Effector memory CD4-positive, alpha-beta T cell (primary cell): ENCODE measurements at places on chromosomes 7 and 10.

DNA sequence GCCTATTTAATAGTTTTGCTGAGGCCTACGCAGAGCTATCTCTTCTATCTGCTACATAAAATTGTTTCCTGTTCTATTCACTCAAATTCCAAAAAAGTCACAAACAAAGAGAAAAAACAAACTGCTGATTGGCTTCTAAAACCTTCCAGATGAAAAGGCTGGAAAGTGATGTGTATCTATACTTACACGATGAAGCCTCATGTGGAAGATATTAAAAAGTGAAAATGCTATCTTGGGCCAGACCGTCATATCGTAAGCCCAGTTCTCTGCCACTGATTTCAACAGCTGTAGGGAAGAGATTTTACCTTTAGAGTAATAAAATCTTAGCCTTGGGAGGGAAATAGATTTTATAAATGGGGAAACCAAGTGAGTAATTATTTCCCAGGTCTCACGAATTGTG lies 394.8 kb downstream of the KIF20B start:
- no peak for DNase-seq

- DNase-seq = no peak
Observed at GRCh38 chr10:35378541-35379210, 42.4 kb downstream of the CCNY start.

DNA sequence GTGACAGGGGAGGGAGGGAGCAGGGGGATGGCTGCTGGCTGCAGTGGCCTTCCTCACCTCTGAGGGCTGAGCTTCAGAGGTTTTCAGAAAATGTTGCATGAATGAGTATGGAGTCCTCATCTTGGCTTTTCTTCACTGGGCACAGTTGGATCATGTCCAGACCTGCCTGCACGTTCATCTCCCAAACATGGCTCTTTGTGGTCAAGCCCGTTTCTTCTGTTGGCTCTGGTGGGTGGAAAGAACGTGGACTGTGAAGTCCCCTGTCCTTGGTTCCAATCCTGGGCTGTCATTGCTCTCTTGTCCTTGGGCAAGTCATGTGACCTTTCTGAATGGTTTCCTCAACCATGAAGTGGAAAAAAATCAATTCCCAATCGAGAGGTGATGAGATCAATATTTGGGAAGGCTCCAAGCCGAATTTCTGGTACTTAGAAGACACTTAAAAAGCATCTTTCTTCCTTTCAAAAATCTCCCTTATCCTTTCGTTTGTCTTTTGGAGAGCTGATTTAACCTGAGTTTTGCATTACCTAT lies 34.5 kb downstream of the TSPAN14 start:
- no peak for DNase-seq

DNA sequence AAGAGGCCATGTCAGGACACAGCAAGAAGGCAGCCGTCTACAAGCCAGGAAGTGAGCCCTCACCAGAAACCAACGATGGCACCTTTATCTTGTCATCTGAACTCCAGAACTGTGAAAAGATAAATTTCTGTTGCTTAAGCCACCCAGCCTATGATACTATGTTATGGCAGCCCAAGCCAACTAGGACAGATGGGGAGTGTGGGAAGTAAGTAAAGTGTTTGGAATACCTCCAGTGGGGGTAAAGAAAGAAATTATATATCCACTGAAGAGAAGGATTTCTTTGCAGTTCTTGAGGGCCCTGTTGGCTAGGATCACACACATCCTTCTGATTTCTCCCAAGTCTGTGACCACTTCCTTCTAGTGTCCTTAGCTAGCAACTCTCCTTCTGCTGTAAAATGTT lies 384.4 kb downstream of the TNS3 start:
- no peak for DNase-seq

DNA sequence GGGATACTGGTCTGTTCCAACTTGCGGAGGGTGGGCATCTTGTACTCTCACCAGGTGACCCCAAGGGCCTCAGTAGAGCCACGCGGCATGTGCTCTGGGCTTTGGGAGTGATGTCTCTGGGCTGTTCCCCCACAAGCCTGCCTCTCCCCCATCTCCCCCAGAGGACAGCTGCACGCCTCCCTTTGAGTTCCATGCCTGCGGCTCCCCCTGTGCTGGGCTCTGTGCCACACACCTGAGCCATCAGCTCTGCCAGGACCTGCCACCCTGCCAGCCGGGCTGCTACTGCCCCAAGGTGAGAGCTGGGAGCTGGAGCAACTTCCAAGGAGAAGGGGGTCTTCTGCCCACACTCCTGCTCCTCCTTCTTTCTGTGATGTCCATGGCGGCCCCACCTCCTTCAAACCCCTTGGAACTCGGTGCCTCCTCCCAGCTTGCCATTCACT lies 15.0 kb upstream of the ZNF862 start:
- DNase-seq = no peak

GRCh38 chr7:74174606-74175082 lies 488 bp downstream of the EIF4H start:
- no peak for DNase-seq

DNA sequence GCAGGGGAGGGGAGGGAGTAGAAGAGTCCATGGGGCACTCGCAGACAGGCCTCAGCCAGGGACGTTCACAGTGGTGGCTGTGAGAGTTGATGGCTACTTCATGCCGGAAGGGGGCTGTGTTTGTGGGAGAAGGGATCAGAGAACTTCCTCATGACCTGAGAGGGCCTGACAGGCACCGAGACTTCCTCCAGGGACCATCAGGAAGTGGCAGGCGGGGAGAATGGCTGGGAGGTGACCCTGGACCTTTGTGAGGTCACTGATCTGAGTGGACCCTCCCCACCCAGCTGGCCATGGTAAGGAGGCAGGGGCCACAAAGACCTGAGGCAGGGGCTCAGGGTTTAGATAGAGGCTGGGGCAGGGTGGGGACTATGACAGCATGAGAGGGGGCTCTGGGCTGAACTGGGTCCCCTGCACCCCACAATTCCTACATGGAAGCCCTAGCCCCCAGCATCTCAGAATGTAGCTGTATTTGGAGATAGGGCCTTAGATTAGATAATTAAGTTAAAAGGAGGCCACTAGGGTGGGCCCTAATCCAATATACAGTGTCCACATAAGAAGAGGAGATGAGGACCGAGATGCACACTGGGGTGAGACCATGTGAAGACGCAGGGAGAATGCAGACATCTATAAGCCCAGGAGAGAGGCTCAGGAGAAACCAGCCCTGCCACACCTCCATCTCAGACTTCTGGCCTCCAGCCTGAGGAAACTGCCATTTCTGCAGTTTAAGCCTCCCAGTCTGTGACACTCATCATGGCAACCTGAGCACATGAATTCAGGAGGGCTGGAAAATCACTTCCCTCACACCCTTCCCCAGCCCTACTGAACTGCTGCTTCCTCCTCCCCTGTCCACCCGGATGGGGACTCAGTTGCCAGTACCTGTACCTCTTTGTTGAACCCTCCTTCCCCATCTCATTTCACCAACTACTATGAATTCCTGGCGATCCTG lies 273.9 kb upstream of the ZNF32 start:
- no peak for DNase-seq

- DNase-seq = no peak
Observed at GRCh38 chr10:131176907-131177306, 134.6 kb downstream of the TCERG1L start.

GRCh38 chr7:5424749-5425506 lies 1.3 kb upstream of the TNRC18 start:
- no peak for DNase-seq

GRCh38 chr7:105623378-105623777 lies 42.1 kb upstream of the EFCAB10 start:
- no peak for DNase-seq

GRCh38 chr7:74262639-74263398 lies 8.6 kb upstream of the RFC2 start:
- no peak for DNase-seq

- no peak for DNase-seq
Observed at GRCh38 chr10:72455889-72456595, 101.3 kb upstream of the DNAJB12 start.

- DNase-seq = no peak
Observed at GRCh38 chr7:98360221-98361130, 40.4 kb downstream of the BAIAP2L1 start.

- DNase-seq = no peak
Observed at GRCh38 chr10:14485986-14486385, 155.3 kb upstream of the FRMD4A start.

DNA sequence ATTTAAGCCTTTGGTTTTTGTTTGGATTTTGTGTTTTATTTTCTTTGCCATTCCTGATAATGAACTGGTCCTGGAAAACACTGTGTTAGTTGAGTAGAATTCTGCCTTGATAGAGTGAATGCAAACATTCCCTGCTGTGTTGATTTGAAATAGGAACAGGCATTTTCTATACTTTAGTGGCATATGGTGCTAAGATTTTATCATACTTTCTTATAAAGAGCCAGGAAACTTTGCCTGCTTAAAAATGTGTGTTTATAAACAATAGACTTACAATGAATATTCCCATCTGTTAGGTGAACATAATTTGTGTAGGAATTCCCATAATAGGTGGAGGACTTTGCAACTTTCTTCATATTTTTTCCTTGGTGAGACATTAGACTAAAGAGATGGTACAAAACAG lies 333.3 kb downstream of the SDK1 start:
- DNase-seq = no peak

- no peak for DNase-seq
Observed at GRCh38 chr10:79376751-79377556, 29.7 kb downstream of the PPIF start.

DNA sequence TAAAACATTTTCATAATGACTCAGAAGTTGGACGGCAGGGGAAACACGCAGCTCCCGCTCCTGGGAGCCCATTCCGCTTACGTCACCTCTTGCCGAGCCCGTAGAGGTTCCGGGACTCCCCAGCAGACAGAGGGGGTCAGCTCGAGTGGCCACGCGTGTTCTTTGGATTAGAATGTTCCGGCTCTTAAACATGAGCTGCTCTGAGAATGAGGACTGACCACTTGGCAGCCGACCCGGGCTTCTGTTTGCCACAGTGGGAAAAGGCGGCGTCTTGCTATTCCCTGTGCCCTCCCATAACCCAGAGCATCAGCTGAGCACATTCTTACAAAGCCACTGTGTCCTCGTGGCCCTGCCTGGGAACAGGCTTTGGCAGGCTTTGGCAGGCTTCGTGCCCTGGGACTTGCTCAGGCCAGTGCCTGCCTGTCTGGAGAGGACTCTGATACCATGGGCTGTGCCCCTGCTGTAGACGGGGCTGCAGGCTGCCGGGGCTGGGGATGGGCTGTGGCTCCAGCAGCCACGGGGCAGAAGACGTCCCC lies 40.1 kb downstream of the PFKP start:
- DNase-seq = no peak

DNA sequence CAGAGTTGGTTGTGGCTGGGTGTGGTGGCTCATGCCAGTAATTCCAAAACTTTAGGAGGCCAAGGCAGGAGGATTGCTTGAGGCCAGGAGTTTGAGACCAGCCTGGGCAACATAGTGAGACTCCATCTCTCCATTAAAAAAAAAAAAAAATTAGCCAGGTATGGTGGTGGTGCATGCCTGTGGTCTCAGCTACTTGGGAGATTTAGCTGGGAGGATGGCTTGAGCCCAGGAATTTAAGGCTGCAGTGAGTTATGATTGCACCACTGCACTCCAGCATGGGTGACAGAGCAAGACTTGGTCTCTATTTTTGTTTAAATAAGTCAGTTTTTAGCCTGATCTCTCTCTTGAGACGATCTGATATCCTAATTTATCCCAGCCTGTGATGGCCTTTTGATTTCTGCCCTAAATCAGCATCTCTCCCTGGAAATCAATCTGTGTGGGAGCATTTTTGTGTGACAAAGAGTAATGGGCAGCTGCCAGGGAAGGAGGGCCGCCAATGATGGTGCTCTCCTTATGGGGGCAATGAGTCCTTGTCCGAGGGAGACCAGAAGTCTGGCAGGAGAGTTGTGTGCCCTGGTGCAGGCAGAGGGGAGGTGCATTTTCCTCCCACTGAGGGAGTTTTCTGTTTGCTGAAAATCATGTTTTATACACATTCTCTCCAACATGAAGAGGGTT lies 111.0 kb downstream of the NRP1 start:
- DNase-seq = no peak

- no peak for DNase-seq
Observed at GRCh38 chr7:43302211-43302711, 189.8 kb downstream of the HECW1 start.

DNA sequence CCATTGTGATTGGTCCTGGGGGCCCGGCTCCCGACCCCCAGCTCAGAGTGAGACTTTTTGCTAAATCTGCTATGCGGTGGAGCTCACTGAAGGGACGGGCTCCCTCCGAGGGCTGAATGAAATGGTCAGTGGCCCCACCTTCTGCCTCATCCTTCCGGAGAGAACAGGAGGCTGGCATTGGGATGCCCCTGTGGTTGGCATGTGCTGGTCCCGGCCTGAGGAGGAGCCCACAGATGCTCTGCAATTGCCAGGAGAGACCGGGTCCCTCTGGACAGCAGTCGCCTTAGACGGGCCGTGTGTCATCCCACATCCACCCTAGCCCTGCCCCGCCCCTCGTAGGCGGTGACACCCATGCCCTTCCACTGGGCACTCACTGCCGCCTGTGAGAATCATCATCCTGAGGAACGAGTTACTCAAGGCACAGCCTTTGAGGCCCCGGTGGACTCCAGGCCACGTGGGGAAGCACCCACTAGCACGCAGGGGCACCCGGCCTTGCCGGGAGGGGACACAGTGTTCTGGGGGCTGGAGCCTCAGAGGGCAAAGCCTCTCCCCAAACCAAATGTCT lies 21.2 kb upstream of the DPYSL4 start:
- no peak for DNase-seq

- DNase-seq = no peak
Observed at GRCh38 chr7:105289704-105290103, 99.0 kb downstream of the SRPK2 start.

DNA sequence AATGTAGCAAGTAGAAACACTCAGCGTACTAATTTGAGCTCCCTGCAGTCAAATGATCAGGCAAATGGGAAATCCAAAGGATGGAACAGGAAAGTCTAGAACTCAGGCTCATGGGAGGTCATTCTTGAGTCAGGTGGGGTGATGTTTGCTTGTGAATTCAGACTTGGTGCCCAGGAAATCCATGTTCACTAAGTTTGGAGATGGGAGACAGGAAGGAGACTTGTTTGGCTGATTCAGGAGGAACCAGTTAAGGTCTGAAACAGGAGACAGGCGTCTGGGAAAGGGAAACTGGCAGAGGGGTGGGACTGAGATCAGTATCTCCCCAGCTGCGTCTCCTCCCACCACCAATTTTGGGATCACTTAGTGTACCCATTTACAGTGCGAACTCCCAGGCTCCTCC lies 38.4 kb upstream of the ZNF438 start:
- no peak for DNase-seq

- no peak for DNase-seq
Observed at GRCh38 chr7:158028290-158028941, 559.2 kb downstream of the PTPRN2 start.

- no peak for DNase-seq
Observed at GRCh38 chr10:62584731-62585130, 210.6 kb downstream of the ZNF365 start.
